Mammary microvascular endothelial cell (primary cell): ENCODE measurements at places on chromosomes 1 and 21. TPM values are rescaled to one million over a fixed set of nuclear protein-coding genes. Genes with fewer than 3 reads are reported as not detected.

THRAP3 gene
- 84.9 and 89.9 TPM in 2 replicates for total RNA-seq

IFI44L gene
- total RNA-seq = 37.1 and 38.9 TPM in 2 replicates

SCP2 gene
- total RNA-seq = 103 and 113 TPM in 2 replicates

AADACL4 gene
- not detected in 2 replicates for total RNA-seq

GBP6 gene
- not detected in 2 replicates for total RNA-seq

CD247 gene
- not detected in 2 replicates for total RNA-seq

INSRR gene
- not detected in 2 replicates for total RNA-seq

OR2T2 gene
- total RNA-seq = not detected in 2 replicates

MFSD2A gene
- total RNA-seq = 3.1 TPM in 2 replicates

LCE1C gene
- total RNA-seq = not detected in 2 replicates

SYCP1 gene
- not detected in 2 replicates for total RNA-seq

PPIAL4G gene
- total RNA-seq = not detected in 2 replicates

GSTM1 gene
- 19.1 and 24.0 TPM in 2 replicates for total RNA-seq

FMO1 gene
- not detected in 2 replicates for total RNA-seq

BSND gene
- total RNA-seq = not detected in 2 replicates

OR2L8 gene
- total RNA-seq = not detected in 2 replicates

PIK3R3 gene
- 9.8 and 11.3 TPM in 2 replicates for total RNA-seq

NOS1AP gene
- 0.27 and 1.1 TPM in 2 replicates for total RNA-seq

ERO1B gene
- 2.8 and 3.4 TPM in 2 replicates for total RNA-seq
